Fibroblast of skin of scalp (primary cell): ENCODE measurements at places on chromosomes 7 and 10.

GRCh38 chr10:88983206-88983605, 7.4 kb upstream of the FAS start:
- DNase-seq = no peak

- no peak for DNase-seq
Measured at GRCh38 chr10:90999512-91000172, 78.8 kb upstream of the ANKRD1 start.

DNA sequence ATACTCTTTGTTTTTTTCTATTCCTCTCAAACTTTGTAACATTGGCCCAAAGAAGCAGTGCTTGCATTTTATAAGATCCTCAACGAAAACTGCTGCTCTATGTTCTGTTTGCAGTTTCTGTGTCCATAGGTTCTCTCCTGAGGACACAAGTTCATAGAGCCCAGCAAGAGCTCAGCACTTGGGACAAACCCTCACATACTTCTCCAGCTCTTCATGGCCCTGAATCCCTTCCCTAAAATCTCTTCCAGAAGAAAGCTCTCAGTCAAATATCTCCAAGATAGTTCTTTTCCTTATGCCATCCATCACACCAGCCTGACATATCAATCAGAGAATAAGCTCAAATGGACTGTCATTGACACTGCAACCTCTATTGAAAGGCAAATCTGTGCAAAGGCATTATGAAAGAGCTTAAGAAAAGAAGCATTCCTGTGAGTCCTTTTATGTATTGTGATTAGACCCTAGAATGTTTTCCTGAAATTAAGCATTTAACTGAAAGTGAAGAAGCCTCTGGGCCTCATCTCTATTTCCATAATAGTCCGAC, 405.5 kb downstream of the ANKRD7 start:
- DNase-seq = no peak

DNA sequence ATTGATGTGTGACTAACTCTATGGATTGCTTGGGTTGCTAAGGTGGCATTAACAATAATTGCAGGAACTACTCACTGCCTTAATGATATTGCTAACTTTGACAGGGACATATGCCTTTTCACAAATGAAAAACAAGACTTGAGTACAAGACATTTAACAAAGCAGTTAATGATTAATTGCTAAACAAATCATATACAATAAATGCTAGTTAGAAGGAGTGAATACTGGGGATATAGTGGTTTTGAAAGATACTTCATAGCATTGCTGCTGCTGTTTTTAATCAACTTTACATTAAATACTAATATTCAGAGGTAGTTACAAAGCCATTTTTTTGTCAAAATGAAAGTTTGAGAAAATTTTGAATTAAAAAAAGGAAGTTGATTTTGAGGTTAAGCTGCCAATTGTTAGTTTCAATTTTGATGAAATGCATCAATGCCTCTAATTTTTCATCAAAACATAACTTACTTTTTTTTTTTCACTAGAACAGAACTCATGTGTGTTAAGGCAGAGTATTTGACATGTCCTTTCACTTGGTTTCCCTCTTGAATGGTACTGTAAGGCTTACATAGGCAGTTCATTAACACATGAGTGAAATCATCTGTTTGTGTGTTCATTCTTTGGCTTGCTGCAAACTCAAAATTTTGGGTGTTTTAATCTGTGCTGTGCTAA, 106.2 kb upstream of the SEMA3D start:
- DNase-seq = no peak

- DNase-seq = no peak
Measured at GRCh38 chr7:114375907-114376306, 38.7 kb upstream of the FOXP2 start.

GRCh38 chr10:21279217-21279575, 246.3 kb downstream of the SKIDA1 start:
- no peak for DNase-seq

- no peak for DNase-seq
Measured at GRCh38 chr7:18552943-18553604, 57.5 kb downstream of the HDAC9 start.

DNA sequence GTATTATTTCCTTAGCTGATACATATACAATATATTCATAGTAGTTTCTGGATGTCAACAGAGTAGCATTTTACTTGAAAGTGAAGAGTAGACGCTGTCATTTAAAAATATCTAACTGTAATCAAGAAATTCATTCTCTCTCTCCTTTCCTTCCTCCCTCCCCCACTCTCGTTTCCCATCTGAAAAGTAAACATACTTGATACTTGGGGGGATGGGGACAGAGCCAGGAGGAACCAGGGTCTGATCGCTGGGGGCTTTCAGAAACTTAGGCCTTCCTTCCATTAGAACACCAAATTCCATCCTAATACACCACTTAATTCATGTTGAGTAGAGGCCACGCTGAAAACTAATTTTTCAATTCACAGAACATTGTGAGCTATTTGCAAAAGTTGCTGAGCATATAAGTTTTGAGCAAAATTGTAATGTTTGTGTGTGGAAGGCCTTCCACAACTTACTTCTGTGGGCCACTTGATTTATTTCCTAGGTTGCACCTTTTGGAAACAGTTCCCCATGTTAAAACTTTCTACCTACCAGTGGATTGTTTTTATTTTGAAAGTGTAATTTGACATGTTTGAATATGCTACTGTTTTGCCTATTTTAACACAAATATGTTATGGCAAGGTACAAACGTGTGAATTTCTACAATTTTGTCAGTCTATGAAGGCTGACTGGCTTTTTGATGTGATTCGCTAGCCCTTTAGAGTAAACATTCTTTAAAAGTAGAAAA, 35.2 kb downstream of the CNPY1 start:
- DNase-seq = no peak

- no peak for DNase-seq
Measured at GRCh38 chr7:3984456-3984855, 683.4 kb downstream of the SDK1 start.

GRCh38 chr10:500876-501275, 188.6 kb downstream of the DIP2C start:
- peak; percentile 34 for DNase-seq

- peak; percentile 55 for DNase-seq
Measured at GRCh38 chr10:4623757-4624420, 202.1 kb upstream of the AKR1E2 start.

GRCh38 chr7:19362099-19362498, 216.9 kb upstream of the FERD3L start:
- peak; percentile 6 for DNase-seq

DNA sequence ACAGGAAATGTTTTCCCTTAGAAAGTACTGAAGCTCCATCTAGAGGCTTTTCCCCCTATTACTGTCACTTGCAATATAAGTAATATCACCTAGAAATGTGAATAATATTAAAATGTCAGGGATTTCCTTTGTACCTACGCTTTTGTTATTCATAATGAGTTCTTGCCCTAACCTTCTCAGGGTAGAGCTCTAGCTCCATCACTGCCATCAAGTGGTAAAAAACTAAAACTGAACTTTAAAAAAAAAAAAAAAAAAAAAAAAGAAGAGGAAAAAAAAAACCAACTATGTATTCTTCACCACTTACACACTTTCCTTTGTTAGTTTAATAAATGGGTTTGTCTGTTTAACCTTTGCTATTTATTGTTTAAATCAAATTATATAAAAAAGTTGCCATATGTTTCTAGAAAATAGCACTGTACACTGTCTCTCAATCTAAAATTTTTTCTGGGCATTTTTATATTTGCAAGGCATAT, 49.9 kb downstream of the DNAJC1 start:
- peak; percentile 62 for DNase-seq

DNA sequence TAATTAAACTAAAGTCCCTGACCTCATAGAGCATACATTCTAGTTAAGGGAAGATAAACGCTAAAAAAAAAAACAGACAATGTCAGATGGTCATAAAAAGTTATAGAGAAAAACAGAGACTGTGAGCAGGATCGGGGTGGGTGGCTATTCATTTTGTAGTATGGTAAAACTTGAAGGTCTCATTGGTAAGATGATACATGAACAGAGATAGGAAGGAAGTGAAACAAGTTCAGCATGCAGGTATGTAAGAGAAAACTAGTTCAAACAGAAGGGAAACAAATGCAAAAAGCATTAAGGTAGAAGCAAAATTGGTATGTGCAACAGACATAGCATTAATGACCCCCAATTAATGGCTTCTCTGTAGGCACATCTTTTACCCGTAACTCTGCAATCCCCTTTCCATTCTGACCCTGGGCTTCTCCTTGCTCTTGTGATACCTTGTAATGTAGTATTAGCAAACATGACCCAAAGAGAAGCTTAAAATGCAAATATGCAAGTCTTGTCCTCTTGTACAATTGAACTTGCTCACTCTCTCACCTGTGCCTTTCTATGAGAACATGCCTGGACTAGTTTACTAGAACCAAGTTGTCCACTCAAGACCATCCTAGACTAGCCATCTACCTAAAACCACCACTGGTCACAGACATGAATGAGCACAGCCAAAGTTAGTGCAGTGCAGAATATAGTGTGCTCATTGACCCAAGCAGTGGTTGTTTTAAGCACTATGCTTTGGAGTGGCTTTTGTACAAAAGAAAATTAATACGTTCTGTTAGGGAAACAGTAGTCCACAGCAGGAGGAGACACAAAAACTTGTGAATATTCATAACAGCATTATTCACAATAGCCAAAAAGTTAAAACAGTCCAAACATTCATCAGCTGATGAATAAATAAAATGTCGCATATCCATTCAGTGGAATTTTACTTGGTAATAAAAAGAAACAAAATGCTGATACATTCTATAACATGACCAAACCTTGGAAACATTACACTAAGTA, 57.0 kb downstream of the BRAF start:
- no peak for DNase-seq

GRCh38 chr10:124966008-124966407, 24.1 kb downstream of the ZRANB1 start:
- DNase-seq = no peak

- DNase-seq = no peak
Measured at GRCh38 chr10:1187855-1188557, 131.8 kb downstream of the WDR37 start.

- no peak for DNase-seq
Measured at GRCh38 chr10:15859509-15859905, 800 bp downstream of the MINDY3 start.

DNA sequence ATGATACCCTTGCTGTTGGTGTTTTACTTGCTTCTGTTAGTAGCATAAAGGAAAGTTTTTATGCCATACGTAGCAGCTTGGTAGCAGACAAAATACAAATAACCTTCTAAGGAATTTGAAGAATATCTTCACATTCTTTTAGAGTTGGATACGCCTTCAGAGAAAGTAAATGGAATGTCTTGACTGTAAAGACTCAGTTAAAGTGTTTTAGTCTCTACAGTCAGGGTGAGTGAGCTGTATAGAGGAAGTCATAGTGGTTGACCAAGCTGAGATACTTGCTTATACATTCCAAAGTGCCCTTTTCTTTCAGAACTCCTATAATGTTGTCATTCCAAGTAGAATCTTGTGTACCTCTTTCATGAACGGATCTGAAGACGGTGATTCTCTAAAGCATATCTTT, 37.7 kb downstream of the RABGEF1 start:
- peak; percentile 66 for DNase-seq

GRCh38 chr10:95688648-95689047, 5.1 kb downstream of the TCTN3 start:
- DNase-seq = no peak

- DNase-seq = no peak
Measured at GRCh38 chr7:31358467-31358866, 17.9 kb upstream of the NEUROD6 start.

DNA sequence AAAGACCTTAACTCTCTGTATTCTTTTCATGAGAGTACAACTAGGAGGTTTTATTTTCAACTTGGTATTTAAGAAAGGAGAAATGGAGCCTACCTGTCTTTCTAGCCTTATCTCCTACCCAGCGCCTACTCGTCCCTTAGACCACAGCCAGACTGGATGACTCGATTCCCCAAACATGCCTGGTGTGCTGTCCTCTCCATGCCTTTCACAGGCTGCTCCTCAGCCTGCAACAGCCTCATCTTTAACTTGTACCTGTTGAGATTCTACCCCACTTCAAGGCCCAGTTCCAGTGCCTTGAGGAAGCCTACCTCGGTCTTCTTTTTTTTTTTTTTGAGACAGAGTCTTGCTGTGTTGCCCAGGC, 29.4 kb downstream of the CPA1 start:
- DNase-seq = no peak

- DNase-seq = no peak
Measured at GRCh38 chr10:6194311-6194710, 8.4 kb upstream of the PFKFB3 start.

- DNase-seq = no peak
Measured at GRCh38 chr7:155753446-155753965, 58.8 kb downstream of the SHH start.

GRCh38 chr7:2445898-2446555, 30.2 kb downstream of the GRIFIN start:
- no peak for DNase-seq

DNA sequence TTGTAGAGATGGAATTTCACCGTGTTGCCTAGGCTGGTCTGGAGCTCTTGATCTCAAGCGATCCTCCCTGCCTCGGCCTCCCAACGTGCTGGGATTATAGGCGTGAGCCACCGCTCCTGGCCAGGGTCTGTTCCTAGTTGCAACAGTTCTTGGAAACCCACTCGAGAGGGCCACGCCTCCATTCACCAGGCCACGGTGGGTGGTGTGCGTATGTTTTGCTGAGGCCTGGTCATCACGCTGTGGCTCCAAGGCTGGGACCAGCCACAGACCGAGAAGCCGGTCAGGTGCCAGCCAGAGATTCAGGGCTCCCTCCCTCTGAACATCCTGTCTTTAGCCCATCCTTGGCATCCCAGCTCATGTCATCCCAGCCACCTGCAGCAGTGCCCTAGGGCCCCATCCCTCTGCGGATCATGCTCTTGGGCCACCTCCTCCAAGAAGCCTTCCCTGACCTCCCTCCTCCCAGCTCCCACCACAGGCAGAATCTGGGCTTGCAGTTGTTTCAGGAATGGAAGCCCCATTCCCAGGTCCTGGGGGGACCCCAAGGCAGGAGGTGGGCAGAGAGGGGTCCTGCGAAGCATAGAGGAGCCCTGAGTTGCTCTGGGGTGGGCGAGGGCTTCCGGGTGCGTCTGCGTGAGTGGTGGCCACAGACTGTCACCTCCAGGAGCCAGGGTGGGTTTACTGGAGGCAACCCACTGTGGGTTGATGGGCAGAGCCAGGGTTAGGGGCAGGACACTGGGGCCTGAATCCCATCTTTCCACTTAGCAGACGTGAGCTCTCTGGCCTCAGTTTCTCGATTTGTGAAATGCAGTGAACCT, 5.2 kb downstream of the LAT2 start:
- DNase-seq = no peak

GRCh38 chr7:98616381-98617050, 569 bp upstream of the NPTX2 start:
- no peak for DNase-seq

GRCh38 chr10:104617831-104618230, 23.3 kb upstream of the SORCS3 start:
- no peak for DNase-seq

GRCh38 chr7:131056007-131056406, 271.7 kb upstream of the MKLN1 start:
- no peak for DNase-seq

GRCh38 chr10:94397549-94398370, 4.6 kb upstream of the TBC1D12 start:
- peak; percentile 65 for DNase-seq

- DNase-seq = peak; percentile 69
Measured at GRCh38 chr7:100825751-100826513, 1.4 kb downstream of the EPHB4 start.

- no peak for DNase-seq
Measured at GRCh38 chr10:15242261-15242840, 73.9 kb upstream of the NMT2 start.
